ENCODE measurements at places on chromosomes 1 and 21.

GRCh38 chr1:235997049-235997448 is 67.8 kb downstream of the NID1 start:
- no peak for DNase-seq

DNA sequence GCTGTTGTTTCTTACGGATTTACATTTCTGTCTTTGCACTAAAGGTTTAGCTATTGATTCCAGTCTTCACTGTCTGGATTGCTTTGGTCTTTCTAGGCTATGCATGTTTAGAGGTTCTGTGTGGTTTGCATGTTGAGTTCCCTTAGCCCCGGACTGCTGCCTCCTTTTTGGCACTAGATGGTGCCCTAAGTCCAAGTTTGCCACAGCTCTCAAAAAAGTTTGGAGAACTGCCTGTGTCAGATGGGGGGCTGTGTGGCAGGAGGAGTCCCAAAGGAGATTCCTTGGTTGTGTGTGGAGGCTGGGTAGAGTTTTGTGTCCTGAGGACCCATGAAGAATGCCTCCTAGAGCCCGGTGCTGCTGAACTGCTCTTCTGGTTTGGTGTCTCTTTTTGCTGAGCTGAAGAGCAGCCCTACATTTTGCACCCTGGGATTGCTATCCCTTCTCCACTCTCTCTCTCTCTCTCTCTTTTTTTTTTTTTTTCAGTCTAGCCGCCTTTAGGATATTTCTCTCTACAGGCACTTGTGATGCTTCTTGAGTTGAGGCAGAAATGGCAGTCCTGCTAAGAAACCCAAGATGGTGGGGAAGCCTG is 74.4 kb downstream of the PTGS2 start:
- no peak for DNase-seq

DNA sequence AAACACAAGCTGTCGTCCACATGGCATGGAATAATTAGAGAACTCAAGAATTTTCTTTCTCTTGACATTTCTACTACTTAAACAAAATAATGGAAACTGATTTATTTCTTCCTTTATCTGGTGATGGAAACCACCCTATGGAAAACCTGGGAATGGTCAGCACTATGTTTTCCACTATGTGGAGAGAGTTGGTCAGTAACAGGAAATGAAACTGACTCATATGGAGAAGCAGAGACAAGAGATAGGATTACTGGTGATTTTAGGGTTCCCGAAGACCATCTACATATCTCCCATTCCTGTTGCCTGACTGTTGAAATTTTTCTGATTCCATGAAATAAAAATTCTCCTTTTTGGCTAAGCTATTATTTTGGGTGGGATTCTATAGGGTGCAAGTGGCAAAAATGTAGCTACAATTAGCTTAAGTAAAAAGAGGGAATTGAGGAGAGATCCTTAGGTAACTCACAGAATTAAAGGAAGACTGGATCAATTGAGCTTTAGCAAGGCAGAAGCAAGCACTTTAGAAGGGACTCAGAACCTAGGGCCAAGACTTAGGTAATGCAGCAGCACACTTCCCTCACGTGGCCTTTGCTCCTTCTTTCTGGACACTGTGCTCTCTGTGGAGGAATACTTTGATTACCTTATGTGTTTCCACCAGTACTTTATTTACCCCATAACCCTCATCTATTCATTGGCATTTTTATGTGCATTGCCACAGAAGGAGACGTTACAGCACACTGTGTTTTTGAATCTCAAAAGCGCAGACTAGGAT is 89.6 kb downstream of the LEPR start:
- DNase-seq, result no peak

DNA sequence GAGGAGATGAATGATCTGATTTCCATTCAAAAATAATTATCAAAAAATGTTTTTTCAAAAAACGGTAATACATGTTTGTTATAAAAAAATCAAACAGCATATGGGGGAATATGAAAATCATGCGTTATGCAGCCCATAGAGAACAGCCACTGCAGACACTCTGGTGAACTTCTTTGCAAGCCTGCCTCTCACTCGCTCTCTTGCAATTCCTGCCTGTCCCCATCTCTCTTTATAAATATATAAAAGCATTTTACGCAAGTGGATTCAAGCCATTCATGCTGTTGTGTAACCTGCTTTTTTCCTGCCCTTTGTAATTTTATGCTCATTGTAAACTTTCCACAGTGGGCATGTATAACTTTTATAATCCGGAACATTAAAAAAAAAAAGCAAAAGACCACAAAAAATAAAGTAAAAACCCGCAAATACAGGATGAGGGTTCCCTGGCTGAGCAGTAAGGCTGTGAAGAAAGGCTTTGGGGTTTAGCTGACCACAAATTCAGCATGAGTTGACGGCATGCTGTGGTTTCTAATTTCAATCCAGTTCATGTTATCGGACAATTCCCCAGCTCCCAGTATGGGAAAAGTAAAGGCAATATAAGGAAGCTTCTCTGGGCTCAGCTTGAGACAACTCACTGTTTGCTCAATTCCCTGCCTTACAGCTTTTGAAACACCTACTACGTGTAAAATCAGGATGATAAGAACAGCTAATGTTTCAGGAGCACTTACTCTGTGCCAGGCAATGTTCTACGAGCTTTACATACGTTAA is 52.8 kb upstream of the ZBTB40 start:
- DNase-seq, result no peak

GRCh38 chr1:230143534-230143933 is 76.5 kb downstream of the GALNT2 start:
- no peak for DNase-seq

- no peak for DNase-seq
These were observed 447.9 kb downstream of the CAMTA1 start for GRCh38 chr1:7233237-7233540.

Data from activated T-helper 2 cell treated with anti-CD3 and anti-CD28 coated beads, Interferon-gamma antibody, Interleukin-2, Interleukin-4, amounts not matched to agents 10 μg/mL and 5 μg/mL and 100 μg/mL, durations not matched to agents 14 hours and 24 hours and 36 hours (primary cell).